ENCODE measurements at places on chromosomes 7 and 10. TPM values are rescaled to one million over a fixed set of nuclear protein-coding genes. Genes with fewer than 3 reads are reported as not detected.

The WBP1L gene
- total RNA-seq, result 29.6 TPM

The TAS2R16 gene
- not detected for total RNA-seq

The SP8 gene
- not detected for total RNA-seq

The WIPF3 gene
- total RNA-seq, result 0.37 TPM

The BTBD16 gene
- 0.98 TPM for total RNA-seq

The NPC1L1 gene
- total RNA-seq, result not detected

The MTERF1 gene
- total RNA-seq, result 17.0 TPM

The PFKFB3 gene
- 137 TPM for total RNA-seq

The COBL gene
- total RNA-seq, result 3.3 TPM

The GGCT gene
- total RNA-seq, result 25.0 TPM

The FXYD4 gene
- total RNA-seq, result not detected

The CPEB3 gene
- 8.0 TPM for total RNA-seq

The MYO1G gene
- total RNA-seq, result 0.54 TPM

The CACNB2 gene
- 3.2 TPM for total RNA-seq

The TMEM213 gene
- not detected for total RNA-seq

The CCDC172 gene
- total RNA-seq, result not detected

The KAT6B gene
- total RNA-seq, result 75.3 TPM

The TSPAN12 gene
- 6.0 TPM for total RNA-seq

The OPALIN gene
- not detected for total RNA-seq

The INSYN2A gene
- 1.7 TPM for total RNA-seq

The NODAL gene
- total RNA-seq, result not detected

The GIMAP1 gene
- total RNA-seq, result not detected

The SHLD2 gene
- 17.0 TPM for total RNA-seq

The C7orf57 gene
- not detected for total RNA-seq

The DOCK4 gene
- 60.3 TPM for total RNA-seq

The FAM241B gene
- total RNA-seq, result 50.1 TPM

The SRRM3 gene
- total RNA-seq, result 154 TPM

The GPR26 gene
- 0.10 TPM for total RNA-seq

The ICA1 gene
- total RNA-seq, result 9.8 TPM

The GRB10 gene
- 182 TPM for total RNA-seq

The KEL gene
- total RNA-seq, result 0.64 TPM

The PTN gene
- total RNA-seq, result 40.0 TPM

The ARMC3 gene
- total RNA-seq, result not detected

The ZNF22 gene
- total RNA-seq, result 40.2 TPM

The LRRC4 gene
- total RNA-seq, result 60.0 TPM

The SYNPO2L gene
- total RNA-seq, result 0.42 TPM

The XRCC2 gene
- 3.0 TPM for total RNA-seq

The HOGA1 gene
- not detected for total RNA-seq

The ASB10 gene
- not detected for total RNA-seq

The HMX2 gene
- total RNA-seq, result not detected

The PITX3 gene
- total RNA-seq, result not detected

The CDHR3 gene
- 50.8 TPM for total RNA-seq
